ENCODE measurements at places on chromosomes 1 and 21.

DNA sequence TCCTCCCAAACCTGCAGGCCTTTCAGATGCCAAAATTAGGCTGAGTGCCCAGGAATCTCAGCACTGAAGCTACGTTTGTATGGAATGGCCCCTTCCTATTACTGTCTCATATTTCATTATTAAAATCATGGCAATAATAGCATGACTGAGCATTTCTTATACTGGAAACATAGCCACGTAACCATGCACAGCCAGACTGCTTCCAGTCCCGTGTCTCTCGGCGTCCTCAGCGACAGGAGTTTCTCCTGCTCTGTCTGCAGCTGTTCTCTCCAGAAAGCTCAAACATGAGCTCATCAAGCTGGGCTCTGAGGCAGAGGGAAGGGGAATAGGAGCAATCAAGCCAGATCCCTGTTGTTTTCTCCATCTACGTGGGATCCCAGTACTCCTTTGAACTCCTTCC is 104.0 kb downstream of the CDC7 start:
- no peak for DNase-seq

GRCh38 chr1:81758181-81758580 is 42.6 kb upstream of the ADGRL2 start:
- DNase-seq, result no peak

GRCh38 chr1:184157394-184157742 is 105.8 kb downstream of the TSEN15 start:
- no peak for DNase-seq

GRCh38 chr1:103220631-103221041 is 112.3 kb upstream of the COL11A1 start:
- no peak for DNase-seq

GRCh38 chr1:64361974-64362373 is 108.0 kb upstream of the CACHD1 start:
- DNase-seq, result no peak

GRCh38 chr21:17388226-17388625 is 124.6 kb upstream of the CXADR start:
- DNase-seq, result peak; percentile 16

- DNase-seq, result no peak
Observed at GRCh38 chr21:15406791-15407190, 323.0 kb upstream of the USP25 start.

- no peak for DNase-seq
Observed at GRCh38 chr1:2603521-2604155, 17.1 kb downstream of the PRXL2B start.

GRCh38 chr1:32901823-32902534 is 790 bp upstream of the TMEM54 start:
- DNase-seq, result no peak

DNA sequence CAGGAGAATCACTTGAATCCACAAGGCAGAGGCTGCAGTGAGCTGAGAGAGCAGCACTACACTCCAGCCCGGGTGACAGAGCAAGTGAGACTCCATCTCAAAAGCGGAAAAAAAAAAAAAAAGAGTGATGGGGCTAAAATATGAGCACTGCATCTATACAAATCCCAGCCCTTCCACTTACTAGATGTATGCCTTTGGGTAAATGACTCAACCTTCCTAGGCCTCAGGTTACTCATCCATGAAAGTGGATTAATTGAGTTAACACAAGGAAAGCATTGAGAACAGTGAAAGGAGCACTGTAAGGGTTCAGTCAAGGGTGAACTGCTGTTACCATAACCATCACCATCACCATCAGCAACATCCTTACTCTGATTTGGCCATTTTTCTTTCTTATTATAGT is 226.4 kb upstream of the C8B start:
- DNase-seq, result no peak

- no peak for DNase-seq
Observed at GRCh38 chr1:18646091-18646785, 15.6 kb downstream of the PAX7 start.

DNA sequence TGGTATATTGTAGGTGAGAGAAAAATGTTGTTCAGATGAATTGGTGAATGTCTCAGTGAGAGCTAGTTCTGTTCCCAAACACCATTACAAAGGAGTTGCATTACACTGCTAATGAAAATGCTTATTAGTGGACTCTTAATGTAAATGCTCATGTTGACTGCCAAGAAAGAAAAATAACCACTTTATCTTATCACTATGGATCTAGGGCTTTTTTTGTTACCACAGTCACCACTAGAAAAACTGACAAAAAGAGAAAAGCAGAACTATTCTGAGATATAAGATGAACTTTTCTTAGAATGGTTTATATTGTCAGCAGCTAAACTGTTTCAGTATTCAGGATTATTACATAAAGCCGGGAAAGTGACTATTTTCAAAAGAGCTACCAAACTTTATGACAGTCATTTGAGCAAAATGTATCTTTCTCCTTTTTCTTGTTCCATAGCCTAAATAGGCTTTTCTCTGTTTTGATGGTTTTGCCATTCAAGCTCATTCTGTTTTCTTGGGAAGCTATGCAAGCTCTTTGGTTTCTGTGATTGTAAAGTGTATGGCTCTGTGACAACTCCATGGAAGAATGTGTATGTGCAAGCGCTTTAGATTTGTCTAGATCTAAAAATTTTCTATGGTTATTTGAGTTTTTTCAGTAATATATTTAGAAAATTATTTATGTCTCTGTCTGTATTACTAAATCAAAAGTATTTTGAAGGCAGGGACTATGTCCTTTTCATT is 64.2 kb upstream of the DPH5 start:
- DNase-seq, result peak; percentile 58

- no peak for DNase-seq
Observed at GRCh38 chr1:6939363-6939762, 154.1 kb downstream of the CAMTA1 start.

DNA sequence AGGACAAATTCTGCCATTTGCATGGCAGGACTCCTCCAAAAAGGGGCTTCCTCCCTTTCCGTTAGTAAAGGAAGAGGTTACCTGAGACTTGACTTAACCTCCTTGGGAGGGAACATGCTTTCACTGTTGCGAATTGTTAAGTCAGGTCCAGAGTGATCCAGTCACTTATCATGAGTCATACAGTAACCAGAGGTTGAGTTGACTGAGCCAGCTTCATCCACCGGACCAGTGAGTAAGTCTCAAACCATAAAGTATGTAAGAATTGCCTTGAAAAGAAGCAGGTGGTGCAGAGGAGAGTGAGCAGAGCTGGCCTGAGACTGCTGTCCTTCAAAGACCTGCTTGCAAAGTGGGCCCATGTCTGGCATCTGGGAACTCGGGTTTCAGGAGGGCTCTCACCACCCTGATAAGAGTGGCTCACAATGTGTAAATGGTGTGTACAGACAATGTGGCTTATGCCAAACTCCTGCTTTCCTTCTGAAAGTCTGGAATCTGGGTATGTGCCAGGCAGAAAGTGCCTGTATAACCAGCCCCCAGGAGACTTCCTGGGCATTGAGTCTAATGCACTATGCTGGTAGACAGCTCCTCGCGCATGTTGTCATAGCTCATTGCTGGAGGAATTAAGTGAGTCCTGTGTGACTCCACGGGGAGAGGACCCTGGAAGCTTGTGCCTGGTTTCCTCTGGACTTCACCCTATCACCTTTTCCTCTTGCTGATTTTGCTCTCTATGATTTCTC is 84.3 kb upstream of the KLHDC7A start:
- no peak for DNase-seq

GRCh38 chr1:244672946-244673682 is 20.2 kb downstream of the DESI2 start:
- no peak for DNase-seq

DNA sequence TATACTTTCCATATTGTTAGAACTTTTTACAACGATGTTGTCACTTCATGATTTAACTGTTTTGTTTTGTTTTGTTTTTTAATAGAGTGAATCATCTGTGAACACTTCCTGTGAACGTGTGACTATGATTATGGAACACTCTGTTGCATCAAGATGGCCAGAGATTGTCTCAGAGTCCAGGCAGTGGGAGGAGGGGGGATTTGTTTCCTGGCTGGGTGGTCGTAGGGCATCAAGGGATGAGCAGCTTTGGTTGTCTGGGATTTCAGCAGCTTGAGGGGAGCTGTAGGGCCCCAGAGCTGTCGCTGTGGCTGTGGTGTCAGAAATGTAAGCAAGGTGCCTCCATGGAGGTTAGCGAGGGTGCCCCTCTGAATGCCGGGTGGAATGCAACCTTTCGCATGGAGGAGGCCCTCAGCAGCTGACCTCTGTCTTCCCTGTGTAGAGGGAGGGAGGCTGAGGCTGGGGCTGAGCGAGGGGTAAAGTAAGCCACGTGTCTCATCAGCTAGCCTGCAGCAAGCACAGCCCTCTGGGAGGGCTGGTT is 21.4 kb downstream of the NEK2 start:
- no peak for DNase-seq

DNA sequence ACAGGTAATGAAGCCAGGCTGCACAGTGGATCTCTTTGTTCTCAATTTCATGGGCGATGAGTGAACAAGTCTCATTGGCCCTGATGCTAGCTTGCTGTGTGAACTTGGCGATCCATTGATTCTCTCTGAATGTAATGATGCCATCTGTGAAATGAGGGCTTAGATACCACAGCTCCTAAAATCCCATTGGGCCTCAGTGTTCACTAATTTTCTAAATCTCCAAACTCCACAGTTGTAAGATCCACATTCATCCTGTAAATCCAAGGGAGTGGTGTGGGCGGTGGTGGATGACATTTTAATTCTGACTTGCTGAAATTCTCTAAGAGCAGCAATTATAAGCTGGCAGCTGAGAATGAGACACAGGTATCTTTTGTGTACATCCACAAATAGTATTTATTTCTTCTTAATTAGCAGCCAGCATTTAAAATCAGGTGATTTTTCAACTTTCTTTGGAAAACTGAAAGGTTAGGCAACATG is 9.6 kb upstream of the ACTL8 start:
- no peak for DNase-seq

GRCh38 chr1:229822026-229822425 is 196.0 kb downstream of the URB2 start:
- no peak for DNase-seq

GRCh38 chr21:41845310-41846032 is 33.7 kb downstream of the PRDM15 start:
- no peak for DNase-seq

GRCh38 chr1:228241259-228241658 is 33.4 kb downstream of the OBSCN start:
- no peak for DNase-seq

- no peak for DNase-seq
Observed at GRCh38 chr1:151347523-151348246, 633 bp upstream of the RFX5 start.

- DNase-seq, result no peak
Observed at GRCh38 chr1:72229893-72230292, 52.4 kb downstream of the NEGR1 start.

- DNase-seq, result no peak
Observed at GRCh38 chr1:2625311-2625710, 7.5 kb downstream of the MMEL1 start.

- DNase-seq, result peak; percentile 82
Observed at GRCh38 chr21:35508139-35508888, 459.2 kb upstream of the RUNX1 start.

DNA sequence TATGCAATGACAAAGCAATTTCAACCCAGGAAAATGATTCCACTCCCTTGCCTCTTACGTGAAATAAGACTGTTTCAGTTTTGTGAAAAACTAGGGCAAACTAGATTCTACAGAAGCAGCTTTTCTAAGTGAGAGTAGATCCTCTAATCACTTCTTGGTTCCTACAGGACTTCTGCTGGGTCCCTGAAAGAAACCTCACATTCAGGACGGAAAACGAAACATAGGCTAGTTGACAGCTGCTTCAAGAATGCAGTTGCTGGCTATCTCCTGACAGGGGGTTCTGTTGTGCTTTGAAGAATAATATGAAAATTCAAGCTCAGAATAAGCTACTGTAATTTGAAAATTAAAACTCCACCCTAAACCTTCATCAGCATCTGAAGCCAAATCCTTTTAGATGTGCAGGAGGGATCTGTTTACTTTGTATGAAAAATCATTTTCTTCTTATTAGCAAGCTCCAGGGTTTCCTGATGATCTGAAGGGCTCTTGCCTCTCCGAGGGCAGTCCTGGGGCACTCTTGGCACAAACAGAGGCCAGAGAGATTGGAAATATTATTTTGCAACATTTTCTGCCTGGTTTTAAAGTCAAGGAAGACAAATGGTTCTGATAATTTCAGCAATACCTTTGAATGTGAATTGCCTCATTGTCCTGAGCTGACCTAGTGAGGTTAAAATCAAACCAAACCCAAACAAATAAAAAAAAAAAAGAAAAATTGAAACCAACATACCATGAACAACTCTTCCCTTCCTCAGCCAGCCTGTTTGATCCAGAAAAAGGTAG is 55.0 kb downstream of the NTMT2 start:
- no peak for DNase-seq

DNA sequence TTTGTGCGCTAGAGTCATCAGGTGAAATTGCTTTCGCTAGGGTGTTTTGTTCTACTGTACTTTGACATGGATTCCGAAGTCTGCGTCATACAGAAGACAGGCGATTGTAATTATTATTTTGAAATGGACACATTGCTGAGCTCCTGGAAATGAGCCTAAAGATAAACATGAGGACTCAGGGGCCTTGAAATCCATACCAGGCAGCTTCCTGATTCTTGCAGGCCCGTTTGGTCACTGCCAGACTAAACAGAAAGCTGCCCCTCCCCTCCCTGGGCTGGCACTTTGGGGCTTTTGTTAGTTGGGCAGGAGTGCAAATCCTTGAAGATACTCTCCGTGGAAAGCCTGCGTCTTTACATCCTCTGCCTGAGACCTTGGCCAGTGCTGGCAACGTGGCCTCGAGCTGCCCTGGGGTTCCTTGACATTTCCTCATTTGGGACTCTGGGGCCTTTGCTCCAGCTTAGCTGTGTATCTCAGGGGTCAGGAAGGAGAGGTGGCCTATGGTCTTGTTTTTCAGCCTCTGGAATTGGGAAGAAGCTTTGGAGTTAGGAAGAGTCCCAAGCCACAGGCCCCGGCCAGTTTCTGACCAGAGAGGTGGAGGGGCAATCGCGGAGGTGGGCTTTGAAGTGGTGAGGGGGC is 26.9 kb upstream of the KCNE2 start:
- DNase-seq, result no peak

DNA sequence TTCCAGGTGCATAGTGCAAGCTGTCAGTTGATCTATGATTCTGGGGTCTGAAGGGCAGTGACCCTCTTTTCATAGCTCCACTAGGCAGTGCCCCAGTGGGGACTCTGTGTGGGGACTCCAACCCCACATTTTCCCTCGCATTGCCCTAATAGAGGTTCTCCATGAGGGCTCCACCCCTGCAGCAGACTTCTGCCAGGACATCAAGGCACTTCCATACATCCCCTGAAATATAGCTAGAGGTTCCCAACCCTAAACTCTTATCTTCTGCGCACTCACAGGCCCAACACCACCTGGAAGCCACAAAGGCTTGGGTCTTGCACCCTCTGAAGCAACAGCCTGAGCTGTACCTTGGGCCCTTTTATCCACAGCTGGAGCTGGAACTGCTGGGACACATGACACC is 65.7 kb upstream of the PKN2 start:
- no peak for DNase-seq

DNA sequence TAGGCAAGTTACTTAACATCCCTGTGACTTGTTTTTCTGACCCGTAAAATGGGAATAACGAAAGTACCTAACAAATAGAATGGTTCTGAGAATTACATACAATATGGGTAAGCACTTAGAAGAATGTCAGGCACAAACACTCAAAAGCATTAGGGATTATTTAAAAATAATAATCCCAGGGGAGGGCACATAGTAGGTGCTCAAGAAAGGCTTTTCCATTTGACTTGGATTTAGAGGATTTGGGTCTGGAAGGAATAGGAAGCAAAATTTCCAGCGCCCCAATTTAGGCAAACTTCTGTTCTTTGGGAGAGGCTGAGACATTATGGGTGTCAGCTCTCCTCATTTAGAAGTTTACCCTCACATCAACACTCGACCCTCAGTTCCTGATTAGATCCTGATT is 115.5 kb downstream of the SYF2 start:
- no peak for DNase-seq

- no peak for DNase-seq
Observed at GRCh38 chr1:30929944-30930525, 21.5 kb upstream of the SDC3 start.

All from Kasumi-1 (cell line).